ENCODE measurements at places on chromosomes 6 and 20.

GRCh38 chr6:1757131-1757530 is 147.4 kb downstream of the FOXC1 start:
- no peak for DNase-seq

DNA sequence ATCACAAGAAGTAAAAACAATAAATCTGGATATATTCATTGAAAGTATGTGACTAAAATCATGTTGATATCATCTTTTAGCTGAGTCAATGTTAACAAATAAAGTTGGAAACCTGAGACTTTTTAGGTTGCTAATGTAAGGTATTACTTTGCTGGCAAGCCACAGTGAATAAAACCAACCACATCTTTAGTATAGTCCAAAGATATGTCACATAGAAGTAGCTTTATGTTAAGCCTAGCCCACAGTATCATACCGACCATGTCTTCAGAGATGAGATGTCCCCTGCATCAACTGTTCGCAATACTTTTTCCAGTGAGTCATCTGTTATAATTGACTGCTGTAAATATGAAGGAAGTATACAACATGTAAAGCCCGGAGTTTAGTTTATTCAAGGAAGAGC is 107.6 kb upstream of the MCHR2 start:
- no peak for DNase-seq

GRCh38 chr20:60063048-60063451 is 104.8 kb downstream of the CDH26 start:
- no peak for DNase-seq

- no peak for DNase-seq
Measured at GRCh38 chr6:18507018-18507415, 119.9 kb downstream of the RNF144B start.

- no peak for DNase-seq
Measured at GRCh38 chr6:147892476-147892875, 384.0 kb downstream of the SAMD5 start.

GRCh38 chr6:6597682-6598081 is 9.2 kb downstream of the LY86 start:
- no peak for DNase-seq

DNA sequence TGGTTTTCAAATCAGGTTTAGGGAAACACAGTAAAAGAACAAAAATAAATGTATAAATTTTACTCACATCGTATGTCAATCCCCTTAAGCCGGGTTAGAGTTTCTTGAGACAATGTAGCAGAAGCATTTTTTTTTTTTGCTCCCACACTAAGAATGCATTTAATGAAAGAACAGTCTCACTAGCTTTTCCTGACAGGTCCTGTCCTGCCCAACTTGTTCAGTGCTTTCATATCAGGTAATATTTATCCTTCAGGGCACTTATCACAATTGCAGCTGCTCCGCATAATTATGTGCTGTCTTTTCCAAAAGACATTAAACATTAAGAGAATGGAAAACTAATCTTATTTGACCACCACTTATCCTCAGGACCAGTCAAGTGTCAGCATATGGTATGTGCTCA is 632.0 kb downstream of the HTR1B start:
- no peak for DNase-seq

DNA sequence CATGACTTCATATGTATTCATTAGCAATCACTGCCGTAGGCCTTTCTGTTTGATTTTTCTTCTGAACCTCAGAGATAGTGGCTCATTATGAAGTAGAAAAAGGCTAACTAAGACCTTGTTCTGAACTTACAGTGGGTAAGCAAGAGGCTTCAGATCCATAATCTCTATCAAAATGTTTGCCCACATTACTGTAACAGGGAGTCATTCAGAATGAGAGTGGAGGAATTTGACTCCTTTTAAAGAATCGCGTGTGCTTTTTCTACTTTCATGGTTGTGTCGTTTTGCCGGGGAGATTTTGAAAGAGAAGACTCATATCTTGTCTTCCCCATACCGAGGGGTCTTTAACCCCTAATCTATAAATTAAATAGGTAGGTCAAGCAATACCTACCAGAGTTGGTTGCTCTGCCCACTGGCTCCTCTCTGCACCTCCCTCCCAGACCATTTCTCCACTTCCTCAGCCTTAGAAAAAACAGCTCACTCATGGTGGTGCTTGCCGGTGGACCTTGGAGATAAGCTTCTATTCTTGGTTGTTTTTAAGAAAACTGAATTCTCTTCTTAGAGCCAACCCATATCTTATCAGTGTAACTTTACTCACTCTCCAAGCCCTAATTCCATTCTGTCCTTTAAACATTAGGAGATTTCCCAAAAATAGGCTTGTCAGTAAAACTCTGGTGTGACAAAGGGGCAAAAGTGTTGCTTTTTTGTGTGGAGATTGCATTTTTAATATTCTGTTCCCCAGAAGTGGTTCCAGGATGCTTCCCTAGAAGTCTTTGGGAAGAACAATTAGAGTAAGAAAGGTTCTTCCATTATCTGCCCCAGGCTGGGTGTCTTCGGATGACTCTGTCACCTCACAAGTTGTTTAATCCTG is 56.6 kb downstream of the E2F3 start:
- DNase-seq: no peak

GRCh38 chr6:49457771-49458170 is 5.3 kb downstream of the MMUT start:
- no peak for DNase-seq

GRCh38 chr6:55746473-55746872 is 128.9 kb downstream of the BMP5 start:
- DNase-seq: no peak

DNA sequence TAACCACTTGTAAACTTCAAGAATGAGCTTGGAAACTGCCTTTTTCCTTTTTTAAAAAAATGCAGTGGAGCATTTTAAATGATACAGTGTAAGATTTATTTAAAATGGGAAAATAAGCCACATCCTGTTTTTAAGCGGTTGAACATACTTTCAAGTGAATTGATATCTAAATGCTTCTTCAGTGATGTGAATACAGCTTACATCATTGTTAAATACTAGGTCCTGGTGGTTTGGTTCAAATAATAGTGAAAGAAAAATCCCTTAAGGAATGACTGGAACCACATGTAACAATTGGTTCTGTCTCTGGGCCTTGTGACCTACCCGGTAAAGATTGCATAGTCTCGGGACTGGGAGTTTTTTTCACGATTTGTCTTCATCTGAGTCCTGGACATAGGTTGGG is 44.2 kb downstream of the BMP6 start:
- DNase-seq: no peak

DNA sequence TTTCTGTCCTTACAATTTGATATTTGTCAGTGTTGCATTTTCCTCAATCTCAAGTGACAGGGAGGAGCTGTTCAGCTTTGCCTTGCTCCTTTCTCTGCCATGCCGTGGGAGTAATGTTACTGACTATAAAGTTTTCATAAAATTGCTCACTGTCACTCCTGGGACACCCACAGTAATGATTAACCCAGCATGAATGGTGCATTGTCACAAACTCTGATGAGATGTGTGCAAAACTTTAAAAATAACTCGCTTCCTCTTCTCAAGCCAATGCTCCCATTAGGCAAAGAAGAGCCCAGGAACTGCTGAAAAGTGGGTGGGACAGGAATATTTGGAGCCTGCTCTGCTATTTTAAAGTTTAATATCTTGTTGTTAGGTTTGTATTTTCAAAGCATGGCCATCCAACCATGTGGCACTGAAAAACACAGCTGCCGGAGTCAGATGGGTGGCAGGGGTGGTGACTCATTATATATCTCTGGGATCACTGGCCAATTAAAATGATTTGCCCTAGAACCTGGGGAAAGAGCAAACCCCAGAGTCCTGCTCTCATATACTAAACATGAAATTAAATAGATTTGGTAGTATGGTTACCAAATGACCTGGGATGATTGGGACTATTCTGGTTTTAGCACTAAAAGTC is 260.1 kb downstream of the BTBD3 start:
- DNase-seq: no peak

DNA sequence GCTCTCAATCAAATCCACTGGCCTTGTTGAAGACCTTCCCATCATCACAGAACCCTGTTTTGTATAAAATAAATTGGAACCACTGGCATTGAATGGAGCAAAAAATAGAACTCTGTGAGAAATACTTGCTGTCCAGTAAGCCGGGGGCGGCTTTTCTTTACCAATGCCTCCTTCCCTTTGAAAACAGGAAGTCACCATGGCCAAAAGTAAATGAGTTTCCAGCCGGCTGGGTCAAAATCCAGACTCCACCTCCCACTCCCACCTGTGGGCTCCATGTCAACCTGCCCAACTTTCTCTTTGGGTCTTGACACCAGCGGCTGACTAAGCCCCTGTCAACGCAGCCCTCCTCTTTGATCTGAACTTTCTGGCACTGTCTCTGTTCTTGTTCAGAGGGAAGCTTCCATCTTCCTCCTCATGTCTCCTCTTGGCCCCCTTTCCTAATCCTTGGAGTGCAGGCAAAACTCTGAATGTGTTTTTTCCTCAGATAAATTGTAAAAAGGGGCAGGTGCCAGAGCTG is 95.2 kb downstream of the TFAP2C start:
- no peak for DNase-seq

DNA sequence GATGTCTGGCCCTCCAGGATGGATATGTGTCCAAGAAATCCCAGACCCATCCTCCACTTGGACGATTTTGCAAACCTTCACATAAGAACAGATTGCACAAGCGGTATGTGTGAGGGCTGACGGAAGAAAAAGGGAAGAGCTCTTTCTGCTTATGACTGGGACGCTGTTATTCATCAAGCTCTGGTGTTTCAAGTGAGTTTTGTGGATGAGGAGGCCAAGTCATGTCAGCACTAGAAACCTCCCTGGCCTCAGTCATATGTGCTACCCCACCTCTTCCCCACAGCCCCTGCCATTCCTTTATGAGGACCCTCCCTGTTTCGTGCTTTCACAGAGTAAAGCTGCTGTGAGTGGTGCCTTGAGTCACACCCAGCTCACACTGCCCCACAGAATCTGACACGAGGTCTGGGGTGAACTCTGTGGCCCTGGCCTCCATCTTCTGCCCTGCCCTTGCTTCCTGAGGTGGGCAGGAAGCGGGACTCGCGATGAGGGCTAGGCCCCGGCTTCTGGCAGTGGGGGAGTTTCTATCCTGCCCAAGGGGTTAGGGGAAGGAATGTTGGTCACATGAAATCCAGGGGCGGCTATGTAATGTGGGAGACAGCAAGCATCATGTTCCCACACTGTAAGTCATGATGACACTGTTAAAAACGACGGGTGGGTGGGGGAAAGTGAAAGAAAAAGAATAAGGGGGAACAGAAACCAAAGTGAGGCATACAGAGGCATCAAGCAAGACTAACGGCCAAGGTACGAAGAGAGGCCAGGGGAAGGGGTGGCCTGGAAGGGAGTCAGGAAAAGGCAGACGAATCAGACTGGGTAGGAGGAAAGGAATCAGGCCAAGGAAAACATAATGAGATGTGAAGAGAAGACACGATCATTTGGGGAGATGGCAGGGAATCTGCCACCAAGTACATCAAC is 78.1 kb downstream of the PRDM1 start:
- DNase-seq: no peak

GRCh38 chr20:46544576-46544975 is 5.9 kb downstream of the OCSTAMP start:
- no peak for DNase-seq

DNA sequence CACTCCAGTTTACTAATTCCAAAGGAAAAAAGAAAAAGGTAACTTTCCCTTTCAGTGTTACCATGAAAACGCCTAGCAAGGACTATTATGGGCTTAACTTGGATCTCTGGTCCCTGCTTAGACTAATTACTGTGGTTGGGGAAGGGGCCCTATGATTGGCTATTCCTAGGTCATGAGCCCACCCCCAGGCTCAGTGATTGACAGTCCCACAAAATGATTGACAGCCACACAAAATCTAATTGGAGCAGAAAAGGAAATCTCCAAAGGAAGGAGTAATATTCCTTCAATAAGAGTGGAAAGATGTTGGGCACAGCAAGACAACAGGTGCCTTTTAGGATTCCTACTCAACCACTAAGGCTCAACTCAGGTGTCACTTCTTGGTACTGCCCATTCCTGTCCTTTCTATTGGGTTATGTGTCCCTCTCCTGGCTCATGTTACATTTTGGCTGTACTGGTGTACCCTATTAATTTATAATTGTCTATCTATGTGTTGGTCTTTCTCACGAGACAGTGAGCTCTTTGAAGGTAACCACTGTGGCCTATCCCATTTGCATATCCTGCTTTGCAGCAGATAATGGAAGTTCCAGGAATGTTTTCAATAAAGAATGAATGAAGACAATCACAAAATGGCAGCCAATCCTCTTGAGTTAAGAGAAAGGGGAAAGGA is 5.5 kb upstream of the UTRN start:
- DNase-seq: no peak

DNA sequence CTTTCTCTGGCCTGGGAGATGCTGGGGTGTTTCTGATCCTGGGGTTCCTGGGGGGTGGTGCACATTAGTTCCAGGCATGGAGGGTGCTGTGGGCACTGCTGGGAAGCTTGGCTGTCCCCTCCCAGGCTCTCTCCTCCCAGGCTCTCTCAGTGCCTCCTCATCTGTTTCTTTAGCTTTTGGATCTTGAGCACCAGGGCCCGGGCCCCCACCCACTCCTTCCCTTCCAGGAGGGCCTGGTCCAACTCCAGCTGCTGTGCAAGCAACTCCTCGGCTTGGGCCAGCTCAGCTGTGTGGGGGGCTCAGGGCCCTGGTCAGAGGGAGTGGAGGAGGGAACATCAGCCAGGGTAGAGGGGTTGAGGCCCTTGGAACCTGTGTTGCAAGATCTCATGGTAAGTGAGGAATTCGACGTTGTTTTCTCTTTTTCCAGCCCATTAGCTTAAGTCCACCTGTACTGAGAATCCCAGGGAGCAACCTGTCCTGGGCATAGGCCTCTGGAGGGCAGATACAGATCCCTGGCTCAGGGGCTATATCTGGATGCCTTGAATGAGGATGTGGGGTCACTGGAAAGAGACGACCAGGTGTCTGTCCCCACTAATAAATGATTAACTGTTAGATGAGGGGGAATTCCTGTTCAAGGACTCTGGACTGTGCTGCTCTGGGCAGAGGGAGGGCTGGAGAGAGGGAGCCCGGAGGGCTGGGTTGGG is 34.5 kb upstream of the HLA-A start:
- no peak for DNase-seq

DNA sequence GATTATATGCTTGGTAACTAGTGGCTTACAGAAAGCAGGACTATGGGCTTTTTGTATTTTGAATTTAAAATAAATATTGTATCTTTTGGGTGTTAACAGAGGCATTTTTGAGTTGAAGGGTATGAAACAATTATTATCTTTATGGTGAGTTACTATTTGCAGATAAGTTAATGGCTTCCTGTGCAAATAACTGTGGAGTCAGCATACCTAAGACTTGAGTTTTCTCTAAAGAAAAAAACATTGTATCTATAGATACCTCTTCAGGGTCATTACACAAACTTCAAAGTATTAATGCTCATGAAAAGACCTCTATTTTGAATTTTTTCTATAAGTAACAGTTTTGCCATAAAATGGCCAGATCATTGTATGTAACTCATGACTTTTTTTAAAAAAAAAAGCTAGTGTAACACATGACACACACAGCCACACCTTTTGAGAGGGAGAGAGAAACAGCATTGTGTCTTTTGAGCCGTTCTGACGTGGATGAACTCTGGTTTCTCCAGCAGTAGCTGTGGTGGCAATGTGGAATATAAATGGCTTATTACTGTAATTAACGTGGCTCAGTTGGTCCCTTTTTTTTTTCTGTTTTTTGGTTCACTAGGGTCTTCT is 36.3 kb downstream of the PLEKHG1 start:
- no peak for DNase-seq

GRCh38 chr20:46277602-46278001 is 30.7 kb downstream of the CDH22 start:
- DNase-seq: no peak

GRCh38 chr6:49415358-49415757 is 47.7 kb downstream of the MMUT start:
- no peak for DNase-seq

- DNase-seq: no peak
Measured at GRCh38 chr6:10598084-10598960, 77.2 kb downstream of the GCNT2 start.
